ENCODE measurements at places on chromosomes 1 and 21.
A peak's percentile ranks its signal among the peaks of the same experiment; 100 is the strongest.

DNA sequence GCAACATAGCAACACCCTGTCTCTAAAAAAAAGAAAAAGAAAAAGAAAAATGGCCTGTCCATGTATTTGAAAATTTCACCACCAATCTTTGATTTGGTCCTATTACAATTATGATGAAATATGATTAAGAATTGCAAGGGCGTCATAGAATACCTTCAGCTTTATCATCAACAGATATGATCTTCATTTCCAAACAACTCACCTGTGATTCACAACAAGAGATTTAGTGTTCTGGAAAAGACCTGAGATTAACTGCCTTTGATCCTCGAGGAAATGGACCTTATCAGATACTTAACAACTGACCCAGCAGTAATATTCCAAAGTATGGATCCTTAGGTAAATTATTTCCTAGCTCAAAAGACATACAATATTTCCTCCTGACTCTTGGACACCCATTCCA, 3.5 kb upstream of the GSTM4 start:
- DNase-seq: no peak

DNA sequence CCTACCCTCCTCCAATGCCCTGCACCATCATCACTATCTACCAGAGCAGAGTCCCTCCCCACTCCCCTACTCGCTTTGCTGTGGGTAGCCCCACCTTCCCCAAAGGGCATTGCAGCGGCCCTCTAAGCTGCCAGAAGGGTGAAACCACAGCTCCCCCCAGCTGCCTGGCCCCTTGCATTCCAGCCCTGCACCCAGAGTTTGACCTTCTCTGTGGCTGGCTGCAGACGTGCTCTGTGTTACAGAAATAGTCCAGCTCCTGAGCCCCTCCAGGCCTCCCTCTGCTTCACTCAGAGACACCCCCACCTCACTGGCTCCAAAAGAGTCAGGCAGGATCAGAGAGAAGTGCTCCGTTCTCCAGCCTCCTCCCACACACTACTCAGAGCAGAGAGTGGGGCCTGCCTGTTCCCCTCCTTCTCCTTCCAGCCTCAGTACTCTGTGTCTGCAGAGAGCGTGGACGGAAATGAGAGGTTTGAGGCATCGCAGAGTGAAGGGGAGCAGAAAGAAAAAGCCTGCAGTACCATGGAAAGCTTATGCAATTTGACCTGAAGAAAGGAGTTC, 63.2 kb downstream of the PLEKHA6 start:
- DNase-seq: no peak

- no peak for DNase-seq
Observed at GRCh38 chr1:108042610-108043009, 77.6 kb upstream of the VAV3 start.

DNA sequence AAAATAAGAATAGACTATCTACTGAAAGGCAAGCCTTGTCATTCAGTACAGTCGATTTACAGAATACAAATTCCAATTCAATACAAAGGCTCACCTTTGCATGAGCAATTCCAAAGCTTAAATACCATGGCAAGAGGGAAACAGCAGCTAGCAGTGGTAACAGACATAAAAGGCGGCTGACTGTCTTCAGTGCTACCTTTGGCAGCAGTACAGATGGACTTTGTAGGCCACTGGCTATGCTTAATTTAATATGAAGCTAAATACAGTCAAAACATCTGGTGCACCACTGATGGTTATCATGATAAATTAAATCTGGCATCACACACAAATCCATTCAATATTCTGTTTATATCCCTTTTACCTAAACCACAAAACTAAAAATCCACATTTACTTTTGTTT, 62.4 kb downstream of the RERE start:
- peak; percentile 11 for DNase-seq

All from NCI-H1092 treated with DMSO at 0.1 percent for 48 hours (cell line).